ENCODE measurements at places on chromosomes 1 and 21.

DNA sequence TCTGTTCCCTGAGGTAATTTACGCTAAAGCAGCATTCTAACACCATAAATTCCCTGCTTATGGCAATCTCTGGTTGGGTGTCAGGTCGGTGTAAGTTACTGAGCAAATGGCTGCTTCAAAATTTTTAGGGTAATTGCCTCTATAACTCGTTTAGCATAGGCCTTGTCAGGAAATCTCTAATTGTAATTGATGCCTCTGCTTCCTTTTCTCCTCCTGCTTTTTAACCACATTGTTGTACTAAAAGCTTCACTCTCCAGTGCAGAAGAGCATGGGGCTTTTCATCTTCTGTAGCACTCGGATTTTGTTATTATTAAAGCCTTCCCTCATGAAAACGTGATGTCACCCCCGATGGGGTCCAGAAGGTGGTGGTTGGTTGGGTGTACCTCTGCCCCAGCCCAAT is 141.6 kb upstream of the NBPF11 start:
- DNase-seq, result no peak

GRCh38 chr21:29258626-29259338 is 39.9 kb upstream of the BACH1 start:
- DNase-seq, result no peak

- DNase-seq, result no peak
Observed at GRCh38 chr1:198933515-198934222, 294.8 kb downstream of the PTPRC start.

DNA sequence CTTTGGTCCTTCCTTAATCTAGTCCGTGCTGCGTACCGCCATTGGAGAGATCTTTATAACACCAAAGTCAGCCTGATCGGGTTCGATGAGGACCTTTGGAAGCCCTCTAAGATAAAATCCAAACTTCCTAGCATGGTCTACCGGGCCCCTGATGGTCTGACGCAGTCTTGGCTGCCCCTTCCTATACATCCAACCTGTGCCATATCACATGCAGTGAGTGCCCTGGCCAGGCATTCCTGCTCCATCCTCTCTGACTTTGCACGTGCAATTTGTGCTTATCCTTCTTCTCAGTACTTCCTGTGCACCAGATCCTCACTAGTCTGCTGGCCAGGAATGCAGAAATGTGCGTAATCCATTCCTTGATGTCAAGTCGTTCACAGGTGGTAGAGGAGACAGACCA is 45.6 kb downstream of the CFAP57 start:
- DNase-seq, result no peak

DNA sequence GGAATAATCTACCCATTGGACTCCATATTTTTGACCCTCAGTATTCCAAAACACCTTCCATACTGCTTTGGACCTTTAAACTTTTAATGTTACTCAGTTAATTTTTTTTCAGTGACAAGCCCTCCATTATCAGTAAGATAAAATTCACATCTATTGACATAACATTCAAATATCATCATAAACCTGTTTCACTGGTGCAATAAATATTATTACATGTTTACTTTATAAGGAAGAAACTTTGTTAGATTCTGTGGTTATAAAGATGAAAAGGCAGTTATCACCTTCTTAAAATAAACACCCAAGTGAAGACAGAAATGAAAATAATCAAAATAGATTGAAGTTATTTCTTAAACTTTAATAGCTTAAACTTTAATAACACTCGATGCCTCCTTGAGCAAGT is 758.5 kb upstream of the ADGRL2 start:
- DNase-seq, result no peak

GRCh38 chr1:181451661-181452230 is 31.6 kb upstream of the CACNA1E start:
- DNase-seq, result no peak

DNA sequence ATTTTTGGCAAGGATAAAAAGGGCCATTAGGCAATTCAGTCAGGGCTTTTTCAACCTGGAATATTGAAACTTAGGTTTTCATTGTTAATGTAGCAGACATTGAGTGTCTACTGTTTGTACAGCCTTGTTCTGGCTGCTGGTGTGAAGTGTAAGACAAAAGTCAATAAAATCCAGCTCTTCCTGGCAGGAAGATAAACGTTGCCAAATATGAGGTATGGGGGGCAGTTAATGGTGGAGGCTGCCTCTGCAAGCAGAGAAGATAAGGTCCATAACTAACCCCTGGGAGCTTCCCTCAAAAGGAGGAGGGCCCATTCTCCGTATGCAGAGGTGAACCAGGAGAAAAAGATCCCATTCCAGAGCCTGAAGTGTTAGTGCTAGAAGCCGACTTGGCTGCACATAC is 19.5 kb upstream of the SHE start:
- no peak for DNase-seq

GRCh38 chr1:154859786-154860155 is 10.3 kb downstream of the KCNN3 start:
- no peak for DNase-seq

DNA sequence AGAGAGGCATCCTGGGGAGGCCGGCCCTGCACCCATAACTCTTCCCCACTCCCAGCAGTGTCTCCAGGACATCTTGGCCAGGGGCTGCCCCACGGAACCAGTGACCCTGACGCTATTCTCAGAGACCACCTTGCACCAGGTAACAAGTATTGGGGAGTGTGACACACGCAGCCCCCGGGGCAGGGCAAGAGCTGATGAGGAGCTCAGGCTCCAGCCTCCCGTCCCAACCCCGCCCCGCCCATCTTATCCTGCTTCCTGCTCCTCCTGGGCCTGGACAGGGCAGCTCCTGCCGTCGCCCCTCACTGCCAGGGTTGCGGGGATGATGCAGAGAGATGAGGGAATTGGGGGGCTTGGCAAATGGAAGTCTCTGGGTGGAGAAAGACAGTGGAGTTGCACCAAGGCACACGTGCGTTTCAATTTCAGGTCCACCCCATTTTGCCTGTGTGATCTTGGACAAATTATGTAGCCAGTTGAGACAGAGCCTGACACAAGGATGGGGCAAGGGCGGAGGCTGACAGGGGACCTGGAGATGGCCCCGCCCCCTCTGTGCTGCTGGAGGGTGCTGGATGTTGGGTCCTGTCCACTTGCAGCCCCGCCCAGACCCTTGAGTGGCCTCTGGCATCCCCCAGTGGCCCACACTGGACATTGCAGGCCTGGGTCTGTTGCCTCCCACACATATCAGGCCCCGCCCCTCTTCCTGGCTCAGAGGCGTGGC is 10.7 kb downstream of the CLCNKA start:
- DNase-seq, result peak; percentile 63

DNA sequence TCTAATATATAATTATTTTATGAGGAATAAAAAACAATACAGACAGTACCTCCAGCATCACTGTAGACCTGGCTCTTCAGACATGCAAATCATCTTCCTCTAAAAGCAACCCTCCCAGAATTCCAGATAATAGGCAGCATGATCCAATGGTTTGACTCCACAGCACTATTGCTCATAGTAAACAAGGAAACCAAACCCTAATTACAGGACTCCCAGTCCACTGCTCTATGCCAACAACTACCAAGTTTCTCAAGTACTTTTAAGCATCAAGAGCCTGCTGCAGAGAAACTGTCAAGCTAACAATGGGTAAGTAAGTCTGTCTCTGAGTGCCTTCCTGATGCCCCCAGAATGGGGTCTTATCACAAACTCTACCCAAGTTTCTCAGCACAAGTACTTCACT is 57.2 kb downstream of the EYA3 start:
- DNase-seq, result no peak

- DNase-seq, result no peak
Observed at GRCh38 chr1:107404756-107405155, 263.9 kb downstream of the NTNG1 start.

DNA sequence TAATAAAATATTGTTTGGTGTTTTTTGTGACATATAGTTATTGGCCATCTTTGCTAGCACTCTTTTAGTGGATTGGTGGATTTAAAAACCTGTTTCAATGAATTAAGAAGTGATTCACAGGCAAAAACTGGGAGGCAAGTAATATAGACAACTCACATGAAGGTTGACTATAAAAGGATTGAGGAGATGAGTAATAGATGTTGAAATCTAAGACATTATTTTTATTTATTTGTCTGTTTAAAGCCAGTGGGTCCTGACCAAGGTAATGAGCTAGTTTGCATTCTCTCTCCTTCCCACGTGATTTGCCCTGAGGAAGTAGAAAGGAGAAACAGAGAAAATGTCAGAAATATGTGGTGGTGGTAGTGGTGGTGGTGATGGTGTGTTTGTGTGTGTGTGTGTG is 351.5 kb upstream of the ZP4 start:
- DNase-seq, result no peak

- no peak for DNase-seq
Observed at GRCh38 chr1:161772397-161772796, 6.3 kb downstream of the ATF6 start.

DNA sequence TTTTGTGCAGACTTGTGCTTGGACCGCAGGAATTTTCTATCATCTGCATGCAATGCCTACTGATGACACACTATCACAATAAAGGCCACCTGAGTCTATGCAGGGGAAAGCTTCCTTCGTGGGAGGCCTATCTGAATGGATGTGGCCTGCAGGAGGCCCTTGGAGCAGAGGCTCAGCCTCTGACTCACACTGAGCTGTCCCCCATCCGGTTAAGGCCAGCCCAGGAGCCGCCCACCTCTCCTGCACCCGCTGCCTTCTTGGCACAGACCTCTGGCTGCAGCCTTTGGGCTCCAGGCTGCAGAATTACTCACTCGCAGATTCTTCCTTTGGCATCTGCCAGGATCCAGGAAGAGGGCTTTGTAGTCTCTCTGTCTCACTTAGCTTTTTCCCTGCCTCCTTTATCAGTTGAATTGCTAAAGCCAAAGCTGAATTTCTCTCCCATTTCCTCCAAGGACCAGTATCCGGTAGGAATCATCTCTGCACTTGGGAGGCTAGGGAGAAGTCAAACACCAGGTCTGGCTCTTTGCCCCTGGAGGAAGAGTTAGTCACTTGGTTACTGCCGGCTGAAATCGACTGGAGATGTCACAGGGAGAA is 65.1 kb upstream of the JUN start:
- no peak for DNase-seq

DNA sequence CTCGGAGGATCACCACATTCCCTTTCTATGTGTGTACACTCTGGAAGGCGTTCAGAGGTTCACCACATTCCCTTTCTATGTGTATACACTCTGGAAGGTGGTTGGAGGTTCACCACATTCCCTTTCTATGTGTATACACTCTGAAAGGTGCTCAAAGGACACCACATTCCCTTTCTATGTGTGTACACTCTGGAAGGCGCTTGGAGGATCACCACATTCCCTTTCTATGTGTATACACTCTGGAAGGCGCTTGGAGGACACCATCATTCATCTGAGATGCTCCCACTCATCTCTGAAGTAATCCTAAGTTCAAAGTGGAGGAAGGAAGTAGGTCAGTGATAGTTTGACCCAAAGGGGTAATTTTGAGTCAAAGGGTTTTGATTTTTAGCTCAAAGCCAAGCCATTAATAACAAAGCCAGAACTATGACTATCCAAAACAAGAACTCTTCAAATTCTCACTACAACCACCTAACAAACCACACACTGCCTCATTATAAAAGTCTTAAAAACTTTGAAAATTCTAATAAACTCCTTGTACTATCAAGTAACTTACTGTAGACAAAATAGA is 32.9 kb downstream of the NRIP1 start:
- DNase-seq, result no peak

DNA sequence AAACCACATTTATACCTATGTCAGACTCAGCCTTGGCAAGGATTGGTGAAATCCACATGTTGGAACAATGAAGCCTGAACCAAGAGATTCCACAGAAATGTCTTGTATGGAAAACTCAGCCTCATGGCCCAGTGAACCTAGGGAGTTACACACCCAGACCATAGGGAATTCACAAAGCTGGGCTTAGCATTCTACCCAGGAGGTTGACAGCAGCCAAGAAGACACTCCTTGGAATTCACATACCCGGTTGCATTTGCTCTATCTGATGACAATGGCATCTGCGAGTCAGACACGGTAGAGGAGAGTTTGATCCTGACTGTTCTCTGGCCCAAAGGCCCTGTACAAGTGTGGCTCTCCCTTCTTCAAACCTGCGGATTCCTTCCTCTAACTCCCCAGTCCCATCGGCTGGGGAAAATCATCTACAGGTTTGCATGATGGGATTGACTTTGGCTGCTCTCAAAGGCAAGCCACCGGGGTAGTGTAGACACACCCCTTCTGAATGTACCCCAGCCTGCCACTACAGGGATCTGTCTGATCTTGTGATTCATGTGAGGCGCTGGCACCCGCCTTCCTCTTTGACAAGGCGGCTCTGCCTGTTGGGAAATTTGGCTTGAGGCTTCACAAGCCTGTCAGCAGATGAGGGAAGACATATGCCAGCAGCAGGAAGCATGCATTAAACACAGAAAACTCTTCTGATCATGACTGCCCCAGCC is 297.3 kb upstream of the KAZN start:
- DNase-seq, result no peak

DNA sequence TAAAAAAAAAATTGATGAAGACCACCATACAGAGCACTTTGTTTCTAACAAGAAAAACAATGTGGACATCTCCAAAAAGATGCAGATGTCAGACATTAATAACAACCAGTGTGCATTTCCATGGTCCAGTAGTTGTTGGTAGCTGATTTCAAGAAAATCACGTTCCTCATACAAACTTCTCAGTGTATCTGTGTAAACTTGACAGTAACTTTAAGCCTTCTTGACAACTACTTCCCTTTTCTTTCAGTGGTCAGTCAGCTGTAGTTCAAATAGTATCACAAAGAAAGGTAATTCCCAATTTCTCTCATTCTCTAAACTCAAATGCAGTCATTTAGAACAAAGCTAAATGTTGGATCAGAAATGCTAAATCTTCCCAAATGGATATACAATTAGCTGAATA is 879.9 kb downstream of the AMY1C start:
- DNase-seq, result no peak

Data from HL-60 (cell line).